ENCODE measurements at places on chromosomes 2 and 18.

DNA sequence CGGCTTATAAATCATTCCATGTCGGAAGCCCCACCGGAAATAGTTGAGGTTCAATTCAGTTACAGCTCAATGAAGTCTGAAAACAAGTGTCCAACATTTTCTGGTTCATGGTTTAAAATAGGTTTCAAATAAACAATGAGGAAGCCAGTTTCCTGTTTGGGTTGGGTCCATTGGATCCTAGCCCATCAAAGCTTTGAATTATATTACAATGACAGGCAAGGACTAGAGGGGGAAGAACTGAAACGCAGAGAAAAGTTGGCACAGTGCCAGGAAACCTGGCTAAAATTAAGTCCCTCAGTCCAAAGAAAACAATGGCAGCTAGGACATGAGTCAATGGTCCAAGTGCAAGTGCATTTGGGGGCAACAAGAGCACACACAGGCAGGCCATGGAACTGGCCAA lies 32.0 kb downstream of the SLC14A1 start:
- DNase-seq, result no peak

DNA sequence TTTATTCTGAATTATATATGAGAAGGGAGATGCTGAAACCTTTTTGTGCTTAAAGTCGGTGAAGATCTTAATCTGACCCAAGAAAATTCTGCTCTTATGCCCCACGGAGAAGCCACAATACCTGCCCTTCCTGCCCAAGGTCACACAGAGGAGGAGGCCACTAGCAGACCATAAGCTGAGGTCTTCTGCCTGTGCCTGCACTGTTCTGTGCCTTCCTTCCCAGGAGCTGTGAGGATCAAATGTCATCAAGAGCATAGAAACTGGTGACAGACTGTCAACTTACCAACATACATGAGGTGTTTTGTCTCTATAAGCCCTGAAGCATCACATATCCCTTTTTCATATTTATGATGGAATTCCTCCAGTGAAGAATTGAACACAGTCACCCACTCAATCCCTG lies 233.3 kb downstream of the C1D start:
- DNase-seq, result no peak

DNA sequence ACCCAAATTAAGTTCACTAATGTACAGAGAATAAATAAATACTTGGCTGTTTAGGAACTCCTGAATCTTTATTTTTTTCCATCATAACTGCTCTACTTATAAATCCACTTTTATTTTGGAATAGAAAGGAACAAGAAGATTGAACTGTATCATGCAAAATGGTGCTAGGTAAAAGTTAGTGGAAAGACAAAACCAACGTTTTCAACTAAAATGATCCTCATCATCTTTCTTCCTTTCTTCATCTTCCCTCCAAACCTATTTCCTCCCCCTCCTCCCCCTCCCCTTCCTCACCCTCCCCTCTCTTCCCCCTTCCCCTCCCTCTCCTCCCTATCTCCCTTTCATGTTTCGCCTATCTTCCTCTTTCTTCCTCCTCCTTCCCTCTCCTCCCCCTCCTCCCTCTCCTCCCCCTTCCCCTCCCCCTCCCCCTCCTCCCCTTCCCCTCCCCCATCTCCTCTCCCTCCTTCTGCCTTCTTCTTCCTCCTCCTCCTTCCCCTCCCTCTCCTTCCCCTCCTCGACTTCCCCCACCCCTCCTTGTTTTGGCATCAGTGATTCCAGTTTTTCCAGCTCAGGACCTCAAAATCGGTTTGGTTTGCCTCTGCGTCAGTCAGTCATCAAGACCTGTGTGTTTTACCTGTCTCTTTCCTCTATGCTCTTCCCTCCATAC lies 5.1 kb downstream of the KLHL23 start:
- no peak for DNase-seq

DNA sequence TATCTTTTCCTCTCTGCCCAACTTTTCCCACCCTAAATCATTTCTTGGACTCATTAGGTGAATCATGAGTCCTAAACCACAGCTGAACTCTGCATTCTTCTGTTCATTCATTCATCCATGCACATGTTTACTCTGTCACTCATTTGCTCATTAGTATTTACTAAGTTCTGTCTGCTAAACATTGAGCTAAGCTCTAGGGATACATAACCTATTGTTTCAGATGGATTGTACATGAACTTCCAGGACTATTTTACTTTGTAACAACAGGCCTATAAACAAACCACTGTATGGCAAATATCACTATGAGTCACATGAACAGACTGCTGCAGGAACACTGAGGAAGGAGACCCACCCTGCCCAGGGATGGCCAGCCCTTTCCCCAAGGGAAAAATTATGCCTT lies 14.6 kb upstream of the DYNC2LI1 start:
- no peak for DNase-seq

GRCh38 chr2:20620271-20620681 lies 30.6 kb downstream of the HS1BP3 start:
- no peak for DNase-seq
